ENCODE measurements at places on chromosomes 7 and 10.
A peak's percentile ranks its signal among the peaks of the same experiment; 100 is the strongest.

- DNase-seq = no peak
Measured at GRCh38 chr10:31768467-31768866, 160.2 kb downstream of the ARHGAP12 start.

GRCh38 chr7:82224529-82224928 is 219.0 kb downstream of the CACNA2D1 start:
- no peak for DNase-seq

DNA sequence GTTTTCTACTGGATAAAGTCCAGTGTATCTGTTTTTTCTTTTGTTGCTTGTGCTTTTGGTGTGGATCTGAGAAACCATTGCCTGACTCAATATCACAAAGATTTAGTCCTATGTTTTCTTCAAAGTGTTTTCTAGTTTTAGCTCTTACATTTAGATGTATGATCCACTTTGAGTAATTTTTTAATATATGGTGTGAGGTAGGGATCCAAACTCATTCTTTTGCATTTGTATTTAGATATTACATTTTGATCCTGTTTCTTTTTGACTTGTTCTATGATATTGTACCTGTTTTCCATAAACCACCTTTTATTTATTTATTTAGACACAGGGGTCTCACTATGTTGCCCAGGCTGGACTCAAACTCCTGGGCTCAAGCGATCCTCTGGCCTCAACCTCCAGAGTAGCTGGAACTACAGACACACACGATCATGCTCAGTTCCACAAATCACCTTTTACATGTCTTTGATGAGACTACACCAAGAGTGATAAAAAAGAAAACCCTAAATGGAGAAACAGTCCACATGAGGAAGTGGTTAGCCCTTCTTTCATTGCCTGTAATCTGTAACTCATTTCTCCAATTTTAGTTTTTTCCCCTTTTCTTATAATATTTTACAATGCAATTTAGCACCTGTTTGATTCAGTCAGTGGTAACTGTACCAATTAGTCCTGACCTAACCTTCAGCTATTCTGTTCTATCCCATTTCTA is 86.0 kb downstream of the SLC37A3 start:
- DNase-seq = no peak

DNA sequence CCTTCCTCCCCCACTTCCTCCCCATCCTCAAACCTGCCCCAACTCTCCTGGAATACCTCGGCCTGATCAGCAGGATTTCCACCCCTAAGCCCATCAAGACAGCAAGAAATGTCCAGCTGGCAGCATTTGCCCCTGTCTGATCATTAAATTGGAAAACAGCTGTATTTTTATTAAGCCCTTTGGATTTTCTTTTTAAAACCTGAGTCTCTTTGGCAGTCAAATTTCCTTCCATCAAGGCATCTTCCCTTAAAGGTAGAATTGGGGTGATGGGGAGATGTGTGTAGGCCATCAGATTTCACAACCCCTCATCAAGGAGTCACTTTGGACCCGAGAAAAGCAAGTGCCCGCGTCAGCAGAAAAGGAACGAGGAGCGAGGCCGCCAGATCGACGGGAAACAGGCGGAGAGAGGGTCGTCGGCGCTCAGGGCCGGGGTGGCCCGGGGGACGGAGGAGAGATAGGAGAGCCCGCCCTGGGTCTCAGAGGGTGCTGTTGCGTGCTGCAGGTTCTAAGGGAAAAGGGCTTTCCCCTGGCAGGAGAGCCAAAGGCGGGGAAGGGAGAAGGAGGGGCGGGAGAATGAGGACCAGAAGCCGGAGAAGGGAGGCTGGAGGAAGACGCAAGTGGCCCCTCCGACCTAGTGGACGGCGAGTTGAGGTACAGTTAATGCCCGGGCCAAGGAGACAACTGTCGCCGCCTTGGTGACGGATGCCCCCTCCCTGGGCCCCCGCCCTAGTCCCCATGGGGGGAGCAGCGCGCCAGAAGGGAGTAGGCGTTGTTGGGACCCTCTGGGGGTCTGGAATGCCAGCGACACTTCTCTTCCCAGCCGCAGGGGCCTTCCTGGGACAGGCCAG is 11.5 kb upstream of the GATA3 start:
- DNase-seq = peak; percentile 60

GRCh38 chr10:97444212-97444611 is 1.6 kb downstream of the EXOSC1 start:
- DNase-seq = no peak

GRCh38 chr7:122550545-122550944 is 148.4 kb downstream of the RNF133 start:
- DNase-seq = no peak

- DNase-seq = peak; percentile 26
Measured at GRCh38 chr10:130242513-130242912, 106.3 kb downstream of the GLRX3 start.

DNA sequence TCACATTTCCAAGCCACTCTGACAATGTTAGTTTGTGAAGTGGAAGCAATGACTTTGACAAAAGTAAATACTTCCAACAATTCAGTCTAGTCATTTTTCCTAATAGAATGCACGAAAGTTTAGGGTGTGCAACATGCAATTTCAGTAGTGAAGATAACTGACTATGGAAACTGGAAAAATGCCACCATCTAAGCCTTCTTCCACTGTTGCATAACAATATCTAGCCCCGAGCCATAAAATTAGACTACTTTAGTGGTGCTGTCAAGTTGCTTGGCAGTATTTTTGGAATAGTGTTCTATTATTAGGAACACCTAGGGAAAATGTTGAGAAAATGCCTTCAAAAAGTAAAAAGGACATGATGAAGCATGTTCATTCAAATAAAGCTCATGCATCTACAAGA is 17.9 kb downstream of the SEMA3A start:
- DNase-seq = no peak

GRCh38 chr7:42104231-42104630 is 132.8 kb downstream of the GLI3 start:
- no peak for DNase-seq

- no peak for DNase-seq
Measured at GRCh38 chr10:114258274-114258840, 19.3 kb downstream of the VWA2 start.

DNA sequence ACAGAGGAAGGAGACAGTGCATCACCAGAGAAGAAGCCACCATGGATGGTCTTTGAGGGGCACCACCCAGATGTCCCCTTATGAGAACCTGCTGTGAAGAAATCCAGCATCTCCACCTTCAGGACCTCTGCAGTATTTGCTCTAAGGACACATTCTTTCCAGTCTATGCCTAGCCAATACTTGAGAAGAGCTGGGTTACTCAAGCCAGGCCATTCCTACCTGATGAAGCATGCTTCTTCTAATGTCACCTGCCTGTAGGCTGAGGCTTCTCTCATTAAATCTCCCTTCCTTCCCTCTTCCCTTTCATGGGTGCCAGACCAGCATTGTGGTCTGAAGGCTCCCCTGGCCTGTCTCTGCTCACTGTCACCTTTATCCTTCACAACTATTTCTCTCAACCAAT is 654.5 kb upstream of the AUTS2 start:
- no peak for DNase-seq

DNA sequence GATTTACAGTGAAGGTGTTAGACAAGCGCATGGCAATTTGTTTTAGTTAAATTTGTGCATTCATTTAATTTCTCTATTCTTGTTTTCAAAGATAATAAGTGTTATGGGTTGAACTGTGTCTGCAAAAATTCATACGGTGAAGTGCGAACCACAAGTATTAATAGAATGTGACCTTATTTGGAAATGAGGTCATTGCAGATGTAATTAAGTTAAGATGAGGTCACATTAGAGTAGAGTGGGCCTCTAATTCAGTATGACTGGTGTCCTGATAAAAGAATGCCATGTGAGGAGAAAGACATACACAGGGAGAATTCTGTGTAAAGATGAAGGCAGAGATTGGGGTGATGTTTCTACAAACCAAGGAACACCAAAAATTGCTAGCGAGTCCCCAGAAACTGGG is 158.8 kb upstream of the SEMA3E start:
- DNase-seq = no peak

- DNase-seq = no peak
Measured at GRCh38 chr7:78073609-78074382, 275.2 kb downstream of the PHTF2 start.

DNA sequence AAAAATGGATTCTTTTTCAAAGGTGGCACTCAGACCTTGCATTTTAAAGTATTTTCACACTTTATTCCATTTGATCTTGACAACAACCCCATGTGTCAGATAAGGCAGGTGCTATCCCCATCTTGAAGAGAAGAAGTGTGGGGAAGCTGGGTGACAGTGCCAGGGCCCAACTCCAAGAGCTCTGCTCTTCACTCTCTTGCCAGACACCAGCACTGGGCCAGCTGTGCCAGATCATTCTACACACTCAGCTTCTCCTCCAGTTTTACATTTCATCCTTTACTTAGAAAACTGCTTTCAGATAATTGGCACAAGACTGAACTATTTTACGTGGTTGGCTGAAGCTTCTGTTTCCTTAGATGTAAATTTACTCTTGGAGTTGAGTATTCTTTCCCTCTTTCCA is 64.4 kb downstream of the ENO4 start:
- no peak for DNase-seq

- no peak for DNase-seq
Measured at GRCh38 chr7:78261739-78262138, 463.2 kb downstream of the PHTF2 start.

DNA sequence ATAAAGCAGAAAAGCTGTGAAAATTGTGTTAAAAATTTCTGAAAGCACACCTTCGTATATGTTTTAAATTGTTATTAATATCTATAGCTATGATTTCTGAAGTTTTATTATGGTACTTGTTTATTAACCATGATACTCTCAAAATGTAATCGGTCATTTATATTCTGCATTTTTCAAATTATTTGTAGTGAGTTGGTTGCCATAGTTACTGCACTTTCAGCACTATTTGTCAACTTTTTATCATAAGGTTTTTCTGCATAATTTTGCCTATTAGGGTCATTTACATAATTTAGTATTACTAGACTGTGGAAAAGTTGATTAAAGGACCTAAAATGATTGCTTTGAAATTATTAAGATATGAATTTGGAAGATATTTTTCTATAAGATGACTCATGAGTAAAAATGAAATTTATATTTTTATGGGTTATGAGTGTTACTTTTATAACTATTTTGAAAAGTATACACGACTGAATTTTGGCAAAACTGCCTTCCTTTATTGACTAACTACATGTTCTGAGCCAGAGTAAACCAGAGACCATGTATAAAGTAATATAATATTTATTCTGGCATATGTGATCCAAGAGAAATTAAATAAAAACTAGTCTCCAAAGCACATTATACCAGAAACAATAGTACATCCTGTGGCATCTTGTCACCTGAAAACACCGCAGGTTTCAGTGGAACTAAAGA is 7.9 kb upstream of the AGR2 start:
- DNase-seq = no peak

DNA sequence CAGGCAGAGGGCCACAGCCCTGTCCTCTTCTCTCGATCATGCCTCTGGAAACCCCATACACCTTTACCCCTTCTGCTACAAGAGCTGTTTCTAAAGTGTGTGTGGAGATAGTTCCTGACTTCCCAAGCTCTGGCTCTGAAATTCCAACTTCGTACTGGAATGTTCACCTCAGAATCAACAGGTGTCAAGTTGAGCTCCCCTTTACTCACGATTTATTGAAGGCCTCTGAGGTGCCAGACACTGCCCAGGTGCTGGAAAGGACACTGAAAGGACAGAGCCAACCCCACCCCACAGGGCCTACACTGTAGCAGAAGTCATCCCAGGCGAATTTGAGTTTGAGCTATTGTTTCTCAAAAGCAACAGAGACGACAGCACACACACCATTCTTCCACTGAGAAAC is 209.9 kb upstream of the FRMD4A start:
- no peak for DNase-seq

GRCh38 chr10:63425512-63425911 is 40.3 kb downstream of the JMJD1C start:
- DNase-seq = no peak

DNA sequence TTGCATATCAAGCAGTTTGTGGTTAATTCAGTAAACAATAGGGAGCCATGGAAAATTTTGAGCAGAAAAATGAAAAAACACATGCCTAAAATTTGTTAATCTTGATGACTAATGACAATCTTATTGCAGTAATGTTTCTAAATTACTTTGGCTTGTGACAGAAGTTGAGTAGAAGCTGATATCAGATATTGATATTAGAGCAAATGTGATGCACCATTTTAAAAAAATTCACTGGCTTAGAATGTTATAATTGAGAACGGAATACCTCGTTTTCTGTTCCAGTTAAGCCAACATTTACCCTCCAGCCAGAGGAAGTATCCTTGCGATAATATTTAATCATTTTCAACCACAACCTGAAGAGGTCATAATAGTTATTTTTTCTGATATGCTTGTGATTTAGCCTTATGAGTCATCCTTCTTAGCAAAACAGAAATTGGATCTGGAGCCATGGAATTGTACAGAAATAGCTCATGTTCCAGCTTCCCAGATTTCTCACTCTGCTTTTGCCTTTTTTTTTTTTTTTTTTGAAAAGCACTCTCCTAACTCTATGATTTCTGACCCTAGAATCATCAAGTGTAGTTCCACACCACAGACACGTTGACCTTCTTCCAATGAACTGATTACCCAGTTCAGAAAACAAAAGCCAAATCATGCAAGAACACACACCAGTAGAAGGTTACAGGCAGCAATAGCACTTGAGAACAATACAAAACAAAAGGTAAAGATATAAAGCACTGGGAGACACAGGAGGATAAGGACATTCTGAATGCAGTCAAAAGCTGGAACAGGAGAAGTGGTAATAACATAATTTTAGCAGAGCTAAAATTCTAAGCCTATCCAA is 96.8 kb upstream of the PHYHIPL start:
- no peak for DNase-seq

- peak; percentile 71 for DNase-seq
Measured at GRCh38 chr10:86354761-86355540, 11.6 kb downstream of the GRID1 start.

- peak; percentile 86 for DNase-seq
Measured at GRCh38 chr10:59709395-59710125, at the start of gene SLC16A9. SLC16A9 (minus strand) TSS chr10:59709850; CDS start chr10:59684291, 25,559 bp downstream.

DNA sequence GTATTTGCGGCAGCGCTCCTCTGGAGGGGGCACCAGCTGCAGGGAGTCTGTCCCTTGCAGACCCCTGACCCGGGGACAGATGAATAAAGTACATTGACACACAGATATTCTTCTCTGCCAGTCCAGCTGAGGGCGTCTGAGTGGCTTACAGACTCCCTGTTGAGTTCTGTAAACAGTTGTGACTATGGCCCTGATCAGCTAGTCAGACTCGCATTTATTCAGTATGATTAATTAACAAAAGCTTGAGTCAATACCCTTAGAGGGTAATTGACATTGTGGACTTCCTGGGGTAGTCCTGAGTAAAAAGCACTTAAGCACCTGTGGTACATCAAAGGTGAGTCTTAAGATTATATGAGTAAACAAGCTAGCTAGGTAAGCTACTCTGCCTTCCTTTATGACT is 21.0 kb downstream of the ANKRD30A start:
- no peak for DNase-seq

DNA sequence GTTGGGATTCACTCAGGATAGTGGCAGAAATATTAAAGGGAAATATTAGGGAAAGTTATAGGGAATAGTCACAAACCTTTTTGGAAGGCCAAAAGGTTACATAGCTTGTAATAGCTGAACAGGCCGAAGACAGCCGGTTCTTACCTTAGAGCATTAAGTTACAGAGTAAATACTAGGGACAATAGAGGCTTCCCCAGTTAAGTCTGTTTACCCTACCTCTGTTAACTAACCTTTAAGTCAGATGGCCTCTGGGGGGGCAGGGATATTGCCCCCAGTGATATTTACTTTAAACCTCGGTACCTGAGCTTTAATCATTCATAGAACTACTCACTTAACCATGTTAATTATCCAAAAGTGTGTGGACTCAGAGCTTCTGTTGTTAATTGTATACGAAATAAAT is 7.4 kb downstream of the POLR1F start:
- no peak for DNase-seq

Data from posterior vena cava (tissue), 2 donors.